Fibroblast of the conjunctiva (primary cell): ENCODE measurements at places on chromosomes 16 and 17.

GRCh38 chr16:3983081-3983520, 102.6 kb upstream of the CREBBP start:
- DNase-seq, result peak; percentile 47

DNA sequence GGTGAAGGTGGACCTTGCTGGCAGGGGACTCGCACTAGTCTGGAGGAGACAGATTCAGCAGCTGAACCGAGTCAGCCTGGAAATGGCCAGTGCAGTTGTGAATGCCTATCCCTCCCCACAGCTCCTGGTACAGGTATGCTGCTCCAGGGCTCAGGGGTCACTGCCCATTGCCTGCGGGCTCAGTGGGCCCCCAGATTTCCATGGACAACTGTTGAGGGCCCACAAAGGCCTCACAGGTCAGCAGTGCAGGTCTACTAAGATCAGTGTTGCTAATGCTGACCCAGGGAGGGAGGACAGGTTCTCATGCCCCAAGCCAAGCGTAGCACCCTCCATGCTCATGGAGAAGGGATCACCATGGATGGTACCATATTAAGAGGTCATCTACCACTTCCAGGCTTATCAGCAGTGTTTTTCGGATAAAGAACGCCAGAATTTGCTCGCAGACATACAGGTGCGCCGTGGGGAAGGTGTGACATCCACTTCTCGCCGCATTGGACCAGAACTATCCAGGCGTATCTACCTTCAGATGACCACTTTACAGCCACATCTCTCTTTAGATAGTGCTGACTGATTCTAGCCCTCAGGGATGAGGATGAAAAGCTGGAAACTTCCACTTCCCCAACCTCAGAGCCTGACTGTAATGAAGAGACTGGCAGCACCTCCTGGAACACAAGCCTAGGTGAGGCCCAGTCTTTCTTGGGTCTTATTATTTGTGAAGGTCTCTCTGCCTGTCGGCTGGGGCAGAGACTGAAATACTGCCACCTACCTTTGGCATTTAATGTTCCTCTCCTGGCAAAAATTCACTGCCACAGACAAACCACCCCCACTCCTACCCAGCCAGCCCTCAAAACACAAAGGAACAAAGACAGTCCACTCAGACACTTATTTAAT, 7.6 kb downstream of the EME1 start:
- no peak for DNase-seq

GRCh38 chr17:33013596-33014375, 22.1 kb downstream of the SPACA3 start:
- DNase-seq, result no peak

GRCh38 chr16:69741519-69741918, 13.2 kb downstream of the NOB1 start:
- no peak for DNase-seq
